IPS-NIHi11 (cell line): ENCODE measurements at places on chromosomes 6 and 20.

DNA sequence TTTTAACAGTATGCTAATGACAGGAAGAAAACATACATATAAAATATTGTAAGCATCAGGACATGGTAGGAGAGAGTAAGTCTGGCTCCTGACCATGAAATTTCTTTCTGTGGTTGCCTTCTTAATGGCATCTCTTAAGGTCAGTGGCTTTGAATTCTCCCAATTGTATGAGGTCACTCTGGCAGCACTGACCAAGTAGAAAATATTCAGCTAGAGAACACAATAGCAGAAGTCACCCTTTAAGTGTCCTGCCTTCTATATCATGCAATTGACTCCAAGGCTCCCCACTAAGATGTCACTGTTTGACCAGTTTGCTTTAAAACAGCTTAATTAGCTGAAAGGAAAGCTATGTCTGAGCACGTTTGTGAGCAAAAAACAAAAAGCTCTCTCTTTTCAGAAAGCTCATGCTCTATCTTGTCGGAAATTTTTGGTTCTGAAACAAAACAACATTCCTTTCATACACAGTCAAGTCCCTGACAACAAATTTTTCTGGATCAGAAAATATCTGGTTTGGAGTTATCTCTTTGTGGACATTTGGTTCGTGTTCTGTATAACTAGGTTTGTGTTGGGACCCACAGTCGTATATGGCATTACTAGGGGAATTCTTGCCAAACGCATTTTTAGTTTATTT lies 120.9 kb upstream of the IFNGR1 start:
- no peak for DNase-seq

DNA sequence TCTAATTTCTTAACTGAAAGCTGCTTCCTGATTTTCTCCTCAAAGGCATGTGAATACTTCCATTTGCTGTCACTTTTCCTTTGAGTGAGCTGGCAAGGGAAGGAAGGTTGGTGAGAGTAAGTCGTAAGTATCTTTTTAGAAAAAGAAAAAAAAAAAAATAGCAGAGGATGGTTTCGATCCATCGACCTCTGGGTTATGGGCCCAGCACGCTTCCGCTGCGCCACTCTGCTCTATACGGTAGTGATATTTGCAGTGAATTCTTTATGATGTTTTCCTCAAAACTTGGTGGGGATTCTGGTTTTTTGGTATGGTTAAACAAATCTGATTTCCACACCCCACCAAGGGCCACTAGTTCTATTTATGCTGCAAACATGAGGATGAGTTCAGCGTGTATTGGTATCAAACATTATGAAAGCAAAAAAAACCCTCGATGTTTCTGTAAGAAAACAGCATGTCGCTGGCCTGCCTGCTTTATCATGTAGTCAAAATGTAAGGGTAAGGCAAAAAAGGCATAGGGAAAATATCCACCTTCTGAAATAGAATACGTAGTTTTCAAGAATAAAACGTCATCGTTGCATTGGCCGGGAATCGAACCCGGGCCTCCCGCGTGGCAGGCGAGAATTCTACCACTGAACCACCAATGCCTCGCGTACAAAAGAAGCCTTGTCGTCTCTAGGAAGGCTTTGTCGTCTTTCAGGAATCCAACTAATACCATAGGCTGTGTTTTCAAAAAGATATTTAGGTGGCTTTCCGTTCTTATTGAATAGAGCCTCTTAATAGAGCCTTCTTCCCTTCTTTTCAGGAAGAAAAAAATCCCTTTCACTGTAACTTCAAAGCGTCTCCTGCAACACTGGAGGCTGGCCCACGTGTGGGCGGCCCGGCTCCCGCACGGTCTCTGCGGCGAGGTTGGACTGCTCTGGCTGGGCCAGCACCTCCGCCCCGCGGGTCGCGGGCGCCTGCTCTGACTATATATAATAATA lies 9.6 kb downstream of the OR2B2 start:
- peak; percentile 74 for DNase-seq

GRCh38 chr20:22620342-22620741 lies 36.0 kb upstream of the FOXA2 start:
- peak; percentile 17 for DNase-seq

GRCh38 chr6:135012764-135013163 lies 41.9 kb downstream of the HBS1L start:
- DNase-seq: no peak

GRCh38 chr6:170248111-170248805 lies 42.6 kb downstream of the DLL1 start:
- DNase-seq: no peak

GRCh38 chr6:44869321-44869897 lies 458.7 kb upstream of the RUNX2 start:
- no peak for DNase-seq

- no peak for DNase-seq
These were observed 106.7 kb upstream of the RREB1 start for GRCh38 chr6:7000825-7001777.

DNA sequence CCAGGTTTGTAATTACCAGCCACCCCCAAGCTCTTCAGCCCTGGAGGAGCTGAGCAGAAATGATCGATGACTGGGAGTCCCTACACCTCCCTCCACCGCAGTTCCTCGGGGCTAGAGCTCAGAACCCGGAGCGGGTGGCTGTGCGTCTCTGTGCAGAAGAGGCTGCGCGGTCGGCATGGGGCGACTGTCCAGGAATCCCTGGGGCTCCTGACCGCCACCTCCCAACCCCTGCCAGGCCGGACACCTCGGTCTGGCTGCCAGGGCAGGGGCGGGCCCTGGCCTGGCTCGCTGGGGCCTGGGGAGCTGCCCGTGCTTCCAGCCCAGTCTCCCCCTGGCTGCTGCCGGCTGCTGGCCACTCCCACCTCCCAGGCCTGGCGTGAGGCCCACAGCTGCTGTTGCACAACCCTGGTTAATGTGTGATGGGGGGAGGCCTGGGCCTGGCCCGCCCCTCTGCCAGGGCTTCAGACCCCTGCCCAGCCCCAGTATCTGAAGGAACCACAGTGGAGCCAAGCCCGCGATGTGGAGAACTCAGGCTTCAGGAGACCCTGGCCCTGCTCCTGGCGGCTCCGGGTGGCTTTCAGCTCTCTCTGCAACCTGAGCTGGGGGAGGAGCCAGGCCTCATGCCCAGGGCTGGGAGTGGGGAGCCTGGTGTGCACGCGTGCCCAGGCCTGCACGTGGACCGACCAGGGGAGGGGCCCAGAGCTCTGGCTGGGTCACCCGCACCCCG lies 1.2 kb downstream of the SLC2A4RG start:
- peak; percentile 89 for DNase-seq

- no peak for DNase-seq
These were observed 10.8 kb downstream of the HECA start for GRCh38 chr6:139145661-139146060.

DNA sequence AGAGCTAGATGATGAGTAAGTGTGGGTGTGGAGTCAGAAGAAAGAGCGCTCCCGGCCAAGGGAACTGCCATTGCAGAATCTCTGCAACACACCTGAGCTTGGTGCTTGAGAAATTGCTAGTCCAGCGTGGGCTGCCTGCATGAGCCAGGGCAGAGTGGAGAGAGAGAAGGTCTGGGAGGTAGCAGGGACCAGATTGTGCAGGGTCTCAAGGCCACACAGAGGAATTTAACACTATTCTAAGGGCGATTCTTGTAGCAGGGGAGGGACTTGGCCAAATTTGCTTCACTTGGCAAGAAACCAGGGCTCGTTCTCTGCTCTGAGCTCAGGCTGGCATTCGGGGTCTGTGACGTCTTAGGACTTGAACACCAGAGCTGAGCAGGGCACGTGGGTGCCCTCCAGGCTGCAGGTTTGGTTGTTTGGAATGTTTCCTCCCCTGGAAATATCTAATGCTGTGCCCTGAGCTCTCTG lies 53.5 kb downstream of the BCAS4 start:
- DNase-seq: no peak

- no peak for DNase-seq
These were observed 4.0 kb upstream of the DSN1 start for GRCh38 chr20:36777576-36777975.

- no peak for DNase-seq
These were observed 104.1 kb downstream of the UST start for GRCh38 chr6:148850964-148851363.

- DNase-seq: no peak
These were observed 38.0 kb downstream of the SCP2D1 start for GRCh38 chr20:18851629-18852028.

GRCh38 chr6:99789767-99790166 lies 183.1 kb downstream of the PRDM13 start:
- DNase-seq: no peak

- no peak for DNase-seq
These were observed 43.2 kb upstream of the PLCB4 start for GRCh38 chr20:9025643-9026042.

DNA sequence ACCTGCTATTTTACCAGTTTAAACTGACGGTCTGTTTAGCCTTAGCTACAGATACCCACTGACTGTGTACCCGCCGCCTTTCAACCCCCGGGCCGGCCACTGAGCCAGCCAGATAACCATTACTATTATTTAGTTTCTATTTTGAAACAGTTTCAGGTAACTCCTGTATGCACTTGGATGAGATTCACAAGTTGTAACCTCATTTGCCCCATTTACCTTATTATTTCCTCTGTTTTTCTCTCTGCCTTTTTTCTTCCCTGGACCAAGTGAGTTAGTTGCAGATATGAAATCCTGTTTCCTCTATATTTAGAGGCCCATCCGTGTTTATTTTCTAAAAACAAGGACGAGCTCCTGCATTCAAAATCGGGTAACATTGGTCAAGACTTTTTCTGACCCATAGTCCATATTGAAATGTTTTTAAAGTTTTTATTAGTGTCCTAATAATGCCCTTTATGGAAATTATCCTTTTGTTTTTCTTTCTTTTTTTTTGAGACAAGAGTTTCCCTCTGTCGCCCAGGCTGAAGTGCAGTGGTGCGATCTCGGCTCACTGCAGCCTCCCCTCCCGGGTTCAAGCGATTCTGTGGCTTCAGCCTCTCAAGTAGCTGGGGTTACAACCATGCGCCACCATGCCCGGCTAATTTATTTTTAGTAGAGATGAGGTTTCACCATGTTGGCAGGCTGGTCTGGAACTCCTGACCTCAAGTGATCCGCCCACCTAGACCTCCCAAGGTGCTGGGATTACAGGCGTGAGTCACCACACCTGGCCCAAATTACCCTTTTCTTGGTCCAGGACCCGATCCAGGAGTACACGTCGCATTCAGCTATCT lies 767 bp downstream of the AP5S1 start:
- no peak for DNase-seq

GRCh38 chr6:6090861-6091607 lies 84.3 kb upstream of the NRN1 start:
- DNase-seq: no peak

- peak; percentile 19 for DNase-seq
These were observed 661.3 kb downstream of the BCKDHB start for GRCh38 chr6:80767808-80768207.

GRCh38 chr6:21807299-21808044 lies 213.9 kb downstream of the SOX4 start:
- no peak for DNase-seq

- DNase-seq: peak; percentile 64
These were observed 654.5 kb upstream of the PTCHD4 start for GRCh38 chr6:48765352-48765961.

GRCh38 chr20:47273591-47274235 lies 82.8 kb downstream of the ZMYND8 start:
- no peak for DNase-seq

DNA sequence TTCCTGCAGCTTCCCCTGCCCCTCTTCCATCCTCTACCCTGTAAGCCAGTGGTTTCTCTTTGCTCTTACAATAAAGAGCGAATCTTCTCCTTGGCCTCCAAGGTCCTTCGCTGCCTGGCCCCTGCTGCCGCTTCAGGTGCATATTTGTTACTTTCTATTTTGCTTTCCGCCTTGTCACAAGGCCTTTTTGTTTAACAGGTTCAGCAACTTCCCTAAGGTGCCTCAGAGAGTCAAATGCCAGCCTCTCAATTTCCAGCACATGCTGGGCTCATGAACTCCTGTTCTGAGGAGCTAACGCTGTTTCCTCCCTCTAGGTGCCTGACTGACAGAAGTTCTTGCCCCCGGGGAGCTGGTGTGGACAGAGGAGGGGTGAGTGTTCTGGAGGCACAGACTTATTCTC lies 42.4 kb upstream of the EPB41L1 start:
- DNase-seq: peak; percentile 31

DNA sequence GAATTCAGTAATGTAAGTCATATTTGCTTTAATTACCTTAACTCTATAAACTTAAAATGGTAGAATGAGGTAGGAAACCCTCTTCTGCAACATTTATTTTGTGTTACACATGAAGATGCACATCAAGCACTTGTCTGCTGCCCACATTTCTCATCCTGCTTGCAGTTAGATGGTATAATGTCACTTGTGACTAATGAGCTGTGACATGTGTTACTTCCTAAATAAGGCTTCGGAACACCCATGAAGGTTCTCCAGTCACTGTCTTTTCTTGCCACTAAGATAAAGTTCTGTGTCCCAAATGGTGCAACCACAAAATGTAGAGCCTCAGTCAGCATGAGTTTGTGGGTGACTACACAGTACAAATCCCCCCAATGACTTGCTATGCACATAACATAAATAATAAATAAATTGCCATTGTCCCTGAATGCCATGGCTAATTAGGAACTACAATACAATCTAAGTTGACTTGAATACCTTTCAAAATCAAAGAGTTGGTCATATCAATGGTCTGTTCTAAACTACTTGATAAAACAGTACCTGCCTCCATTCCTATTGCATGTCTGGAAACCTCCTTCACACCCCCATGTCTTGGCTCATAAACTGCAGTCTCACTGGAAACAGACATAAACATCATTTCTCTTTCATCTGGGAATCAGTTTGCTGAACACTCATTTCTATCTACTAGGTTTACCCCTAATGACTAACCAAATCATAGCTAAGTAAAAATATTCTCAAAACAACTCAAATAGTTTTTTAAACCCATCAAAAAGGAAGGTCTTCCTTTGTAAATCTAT lies 157.2 kb downstream of the PTPRK start:
- no peak for DNase-seq

GRCh38 chr20:4780245-4780644 lies 58.5 kb downstream of the PRND start:
- no peak for DNase-seq

GRCh38 chr20:21020659-21021471 lies 85.3 kb downstream of the LINC00237 start:
- DNase-seq: no peak

DNA sequence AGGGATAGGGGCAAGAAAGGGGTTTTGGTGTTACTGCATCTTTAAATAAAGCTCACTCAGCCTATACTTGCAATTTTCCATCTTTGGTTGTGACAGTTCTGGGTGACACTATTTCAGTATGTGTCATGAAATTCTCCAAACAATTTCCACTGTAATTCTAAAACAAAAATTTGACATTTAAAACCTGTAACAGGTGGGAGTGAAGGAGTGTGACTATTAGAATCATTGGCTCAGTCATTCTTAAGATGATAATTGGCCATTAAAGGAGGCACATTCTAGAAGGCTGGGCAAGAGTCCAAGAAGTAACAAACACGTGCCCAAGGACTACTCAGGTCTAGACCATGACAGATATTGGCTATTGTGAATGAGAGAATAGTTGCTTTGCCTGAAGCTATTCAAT lies 153.3 kb upstream of the ARG1 start:
- DNase-seq: no peak
